ENCODE measurements at places on chromosomes 2 and 18.

DNA sequence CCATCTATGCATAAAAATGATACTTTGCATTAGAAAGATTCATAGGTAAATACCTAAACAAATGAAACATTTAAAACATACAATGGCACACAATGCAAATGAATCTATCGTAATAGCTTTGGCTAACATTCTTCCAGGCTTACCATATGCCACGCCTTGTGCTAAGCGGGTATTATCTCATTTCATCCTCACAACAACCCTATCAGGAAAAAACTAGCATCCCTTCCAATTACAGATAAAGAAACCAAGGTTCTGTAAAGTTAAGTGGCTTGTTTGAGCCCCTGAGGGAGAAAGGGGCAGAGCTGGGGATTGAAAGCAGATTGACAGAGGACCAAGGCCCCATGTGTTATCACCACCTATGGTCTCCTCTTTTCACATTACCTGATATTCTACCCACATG lies 145.4 kb upstream of the ETAA1 start:
- no peak for DNase-seq

DNA sequence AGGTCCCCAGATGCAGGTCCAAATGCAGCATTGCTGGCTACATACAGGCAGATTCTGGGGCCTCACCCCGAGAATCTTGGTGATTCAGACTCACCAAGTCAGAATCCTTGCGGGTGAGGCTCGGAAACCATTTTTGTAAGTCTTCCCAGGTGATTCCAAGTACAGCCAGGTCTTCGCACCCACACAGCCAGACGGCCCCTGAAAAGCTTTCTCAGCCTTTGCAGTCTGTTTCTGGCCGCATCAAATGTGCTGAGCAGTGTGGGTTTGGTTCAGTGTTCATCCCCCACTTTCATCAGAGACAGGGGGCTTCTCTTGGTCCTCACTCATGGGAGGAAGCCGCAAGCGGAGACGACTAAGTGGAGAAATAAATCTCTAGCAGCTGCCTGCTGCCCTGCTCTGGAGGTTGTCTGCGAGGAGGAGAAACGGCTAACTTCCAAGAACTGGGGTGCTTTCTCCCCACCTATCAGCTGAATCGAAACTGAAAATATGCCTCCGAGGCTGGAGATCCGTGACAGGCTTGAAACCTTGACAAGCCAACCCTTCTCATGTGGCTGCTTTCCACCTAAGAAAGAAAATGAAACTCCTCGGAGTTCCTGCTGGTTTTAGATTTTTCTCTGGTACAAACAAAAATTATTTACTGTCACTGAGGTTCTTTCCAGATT lies 8.9 kb upstream of the TMEM185B start:
- peak; percentile 46 for DNase-seq

DNA sequence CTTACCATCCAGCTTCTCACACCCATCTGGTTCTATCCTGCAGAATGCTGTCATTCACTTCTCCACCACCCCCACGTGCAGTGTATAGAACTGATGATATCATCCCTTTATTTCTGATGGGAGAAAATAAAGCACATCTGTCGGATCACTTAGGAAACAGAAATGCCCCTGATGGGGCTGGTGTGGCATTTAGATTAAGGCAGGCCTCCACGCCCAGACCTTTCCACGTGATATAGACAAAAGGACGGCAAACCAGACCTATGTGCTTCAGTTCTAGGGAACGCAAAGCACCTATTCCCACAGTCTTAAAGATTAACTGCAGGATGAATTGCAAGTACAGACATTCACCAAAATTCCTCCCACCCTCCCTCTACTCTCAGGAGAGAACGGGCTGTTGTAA lies 27.6 kb upstream of the CABLES1 start:
- no peak for DNase-seq

- no peak for DNase-seq
Observed at GRCh38 chr2:66568650-66569300, 133.8 kb downstream of the MEIS1 start.

GRCh38 chr2:240121190-240121589 lies 14.9 kb downstream of the COPS9 start:
- no peak for DNase-seq

- no peak for DNase-seq
Observed at GRCh38 chr2:47344890-47345589, 57.9 kb upstream of the MSH2 start.

- no peak for DNase-seq
Observed at GRCh38 chr2:62202019-62202722, 6.3 kb downstream of the B3GNT2 start.

- DNase-seq: no peak
Observed at GRCh38 chr2:119760237-119760955, 674 bp downstream of the PTPN4 start.

DNA sequence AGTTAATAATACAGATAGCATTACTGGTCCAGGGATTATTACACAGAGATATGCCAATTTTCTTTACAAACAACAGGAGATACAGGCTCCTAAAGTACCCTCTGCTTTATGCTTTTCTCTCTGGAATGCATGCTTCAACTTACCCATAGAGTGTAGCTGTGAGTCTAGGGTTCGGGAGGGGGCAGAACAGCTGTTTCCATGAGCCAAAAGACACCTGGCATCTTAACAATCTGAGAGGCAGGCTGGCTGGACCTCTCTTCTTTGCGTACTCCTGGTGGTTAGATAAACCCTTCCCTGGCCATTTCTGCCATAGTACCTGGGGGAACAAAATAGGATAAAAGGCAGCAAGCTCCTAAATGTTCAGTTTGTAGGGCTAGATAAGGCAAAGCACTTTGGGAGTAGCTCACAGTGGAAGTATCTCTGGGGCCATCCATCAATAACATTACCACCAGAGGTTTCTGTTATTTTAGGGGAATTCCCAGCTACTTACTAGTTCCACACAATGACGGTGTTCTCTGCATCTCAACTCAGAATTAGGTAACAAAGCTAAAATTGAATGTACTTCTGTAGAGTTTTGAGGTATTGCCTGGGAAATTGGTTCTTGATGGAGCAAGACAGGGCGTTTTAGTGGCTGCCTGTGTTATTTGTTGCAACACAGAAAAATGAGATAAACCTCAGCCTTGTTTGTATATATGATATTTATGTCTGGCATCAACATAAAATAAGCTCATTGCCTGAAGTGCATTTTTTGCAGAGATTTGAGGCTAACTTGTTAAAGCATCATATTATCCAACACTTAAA lies 6.2 kb upstream of the CCDC85A start:
- no peak for DNase-seq

- no peak for DNase-seq
Observed at GRCh38 chr2:194700726-194701125, 956.3 kb upstream of the SLC39A10 start.

GRCh38 chr2:85704800-85705679 lies 10.9 kb downstream of the GNLY start:
- peak; percentile 12 for DNase-seq

DNA sequence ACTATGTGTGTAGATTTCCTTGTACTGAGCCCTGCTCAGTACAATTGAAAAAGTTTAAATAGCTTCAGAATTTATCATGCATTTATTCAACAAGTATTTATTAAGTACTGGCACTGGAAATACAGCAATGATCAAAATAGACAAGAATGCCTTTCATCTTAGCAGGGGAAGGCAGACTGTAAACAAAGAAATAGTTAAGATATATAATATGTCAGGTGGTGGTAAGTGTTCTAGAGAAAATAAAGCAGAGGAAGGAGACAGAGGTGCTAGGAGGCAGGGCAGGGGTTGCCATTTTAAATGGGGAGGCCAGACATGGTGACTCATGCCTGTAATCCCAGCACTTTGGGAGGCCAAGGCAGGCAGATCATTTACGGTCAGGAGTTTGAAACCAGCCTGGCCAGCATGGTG lies 13.6 kb upstream of the LIPG start:
- no peak for DNase-seq

- no peak for DNase-seq
Observed at GRCh38 chr2:216527600-216527999, 29.0 kb downstream of the RPL37A start.

GRCh38 chr18:42537291-42537690 lies 578.2 kb downstream of the RIT2 start:
- DNase-seq: no peak

DNA sequence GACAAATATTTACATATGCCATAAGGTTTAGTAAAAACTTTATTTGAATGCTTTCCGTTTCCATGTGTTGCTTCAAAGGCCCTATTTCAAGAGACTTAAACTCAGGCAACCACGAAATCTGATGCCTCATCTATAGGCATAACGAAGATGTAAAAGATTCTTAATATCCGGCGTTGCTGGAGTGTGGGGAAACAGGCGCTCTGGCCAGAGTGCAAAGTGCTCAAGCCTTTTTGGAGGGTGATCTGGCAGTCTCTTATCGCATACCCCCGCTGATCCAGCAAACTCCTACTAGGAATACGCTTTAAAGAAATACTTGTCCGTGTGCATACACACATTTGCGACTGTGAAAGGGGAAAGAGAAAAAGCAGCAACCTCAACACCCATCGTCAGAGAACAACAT lies 108.8 kb downstream of the NOL10 start:
- no peak for DNase-seq

DNA sequence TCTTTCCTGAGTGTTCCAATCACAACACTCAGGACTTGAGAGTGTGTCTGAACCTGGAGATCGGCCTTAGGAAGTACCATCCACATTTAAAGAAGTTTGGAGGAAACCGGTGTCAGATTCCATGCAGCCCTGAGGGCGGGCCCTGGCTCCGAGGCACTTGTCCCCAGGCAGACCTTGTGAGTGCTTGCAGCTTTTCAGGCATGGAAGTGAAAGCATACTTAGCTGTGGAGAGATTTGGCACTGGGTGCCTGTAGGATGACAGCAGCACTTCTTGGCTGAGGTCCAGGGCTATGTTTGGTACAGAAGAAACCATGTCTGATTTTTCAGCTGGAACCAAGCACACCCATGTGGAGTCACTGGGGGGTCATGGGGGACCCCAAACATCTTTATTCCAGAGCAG lies 230.8 kb downstream of the SEPTIN10 start:
- no peak for DNase-seq

- DNase-seq: no peak
Observed at GRCh38 chr18:61556862-61557261, 223.6 kb downstream of the CDH20 start.

- no peak for DNase-seq
Observed at GRCh38 chr2:9533663-9534062, 22.0 kb downstream of the ADAM17 start.

DNA sequence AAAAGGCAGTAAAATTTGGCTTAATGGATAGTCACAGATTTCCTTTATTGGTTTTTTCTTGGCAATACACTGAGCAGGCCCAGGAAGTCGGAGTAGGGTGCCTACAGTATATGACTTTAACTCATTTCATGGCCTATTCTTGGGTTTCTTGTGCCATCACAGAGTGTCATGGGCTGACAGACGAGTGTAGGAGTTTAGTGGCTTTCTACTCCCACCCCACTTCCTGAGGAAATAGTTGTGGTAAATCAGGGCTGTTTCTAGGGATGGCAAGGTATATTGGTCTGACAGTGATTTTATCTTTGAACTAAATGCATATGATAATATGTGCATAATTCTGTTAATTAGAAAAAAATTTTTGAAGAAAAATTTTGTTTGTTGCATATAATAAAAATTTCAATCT lies 100.1 kb downstream of the PLCL1 start:
- DNase-seq: peak; percentile 29

GRCh38 chr2:17495590-17495989 lies 22.6 kb downstream of the RAD51AP2 start:
- DNase-seq: no peak

DNA sequence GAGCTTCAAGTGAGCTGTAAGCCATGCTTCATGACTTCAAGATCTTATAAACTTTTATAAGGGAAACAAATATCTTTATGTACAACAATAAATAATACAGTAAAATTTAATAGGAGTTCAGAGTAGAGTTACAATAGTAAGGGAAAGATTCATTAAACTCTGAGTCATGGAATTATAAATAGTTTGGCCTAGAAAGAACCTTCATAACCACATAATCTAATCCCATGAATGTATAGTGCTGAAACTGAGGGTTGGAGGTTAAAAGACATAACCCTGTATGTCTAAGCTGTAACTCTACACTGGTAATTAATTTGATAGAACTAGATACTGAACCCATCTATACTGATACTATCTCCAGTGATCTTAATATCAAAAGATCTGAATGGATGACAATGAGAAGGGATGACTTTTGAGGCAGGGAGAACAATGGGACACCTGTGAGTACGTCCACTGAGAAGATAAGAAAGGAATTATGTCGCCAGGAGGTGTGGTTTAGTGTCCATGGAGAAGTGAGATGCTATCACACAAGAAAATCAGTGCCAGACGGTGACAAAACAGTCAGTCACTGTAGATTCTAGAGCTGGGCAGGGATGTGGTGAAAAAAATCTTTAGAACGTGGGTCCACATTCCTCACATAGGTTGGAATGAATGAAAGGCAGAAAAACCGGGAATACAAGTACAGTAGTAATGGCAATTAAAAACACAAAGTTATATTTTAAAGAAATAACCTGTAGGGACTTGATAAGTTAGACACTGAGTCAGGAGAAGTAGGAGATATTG lies 1.1 kb downstream of the IL1F10 start:
- DNase-seq: no peak

DNA sequence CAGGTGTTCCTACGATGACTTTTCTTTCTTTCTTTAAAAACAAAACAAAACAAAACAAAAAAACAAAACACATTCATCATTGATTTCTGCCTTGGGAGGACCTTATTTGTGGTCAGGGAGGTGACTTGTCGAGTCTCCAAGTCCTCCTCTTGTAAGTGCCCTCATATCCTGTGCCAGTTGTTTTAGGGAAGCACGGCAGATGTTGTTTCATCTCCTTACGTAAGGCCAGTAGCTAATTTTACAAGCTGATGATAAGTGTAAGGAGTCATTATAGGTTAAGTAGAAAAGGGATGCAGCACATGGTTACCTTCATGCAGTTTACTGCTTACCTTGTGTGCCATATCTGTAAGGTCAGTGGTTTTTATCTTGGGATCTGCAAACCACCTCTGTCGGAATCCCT lies 52.2 kb downstream of the MRPS9 start:
- no peak for DNase-seq

- DNase-seq: peak; percentile 18
Observed at GRCh38 chr18:44680273-44681075, at the start of gene SETBP1. SETBP1 (plus strand) TSS chr18:44680888; CDS start chr18:44701347, 20,459 bp downstream.

DNA sequence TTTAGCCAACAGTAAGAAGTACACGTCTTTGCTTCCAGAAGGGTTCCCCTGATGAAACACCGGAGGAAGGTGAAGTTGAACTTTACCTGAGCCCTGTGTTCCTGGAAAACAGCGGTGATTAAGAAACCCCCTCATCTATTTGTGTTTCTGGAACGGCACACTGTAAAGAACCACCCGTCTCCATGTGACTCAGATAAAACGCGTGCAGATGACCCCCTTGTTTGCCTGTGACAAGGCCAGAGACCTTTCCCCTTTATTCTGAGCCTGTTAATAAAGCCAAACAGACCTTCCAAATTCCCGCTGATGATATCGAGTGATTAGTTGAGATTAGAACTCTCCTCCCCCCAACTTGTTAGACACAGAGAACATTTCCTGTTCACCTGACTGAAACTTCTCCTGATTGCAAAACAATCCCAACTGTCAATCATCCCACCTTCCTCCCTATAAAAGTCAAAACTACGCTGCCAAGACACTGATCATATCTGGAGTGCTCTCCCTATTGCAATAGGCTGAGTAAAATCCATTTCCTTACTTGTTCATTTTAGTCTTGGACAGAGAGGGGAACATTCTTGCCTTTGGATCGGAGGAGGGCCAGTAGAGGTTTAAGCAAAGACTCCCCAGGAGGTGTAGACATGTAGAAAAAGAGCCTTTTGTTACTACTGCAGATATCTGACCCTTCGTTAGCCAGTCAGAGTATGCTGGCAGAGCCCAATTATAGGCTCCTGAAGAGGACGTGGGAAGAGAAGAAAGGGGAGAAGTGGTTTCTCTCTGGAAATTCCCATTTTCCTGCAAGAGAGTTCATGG lies 914 bp upstream of the IWS1 start:
- DNase-seq: no peak

Data from stimulated activated CD8-positive, alpha-beta memory T cell treated with anti-CD3 and anti-CD28 coated beads, Interleukin-15, amount 100 ng/mL, for 4 hours (primary cell).